ENCODE measurements at places on chromosomes 16 and 17. TPM values are rescaled to one million over a fixed set of nuclear protein-coding genes. Genes with fewer than 3 reads are reported as not detected.
A peak's percentile ranks its signal among the peaks of the same experiment; 100 is the strongest.

Gene ATP6V0D1
- total RNA-seq, result 59.9 TPM

Gene MEFV
- total RNA-seq, result 0.78 TPM

- DNase-seq, result no peak
These were observed 53.5 kb downstream of the MPHOSPH6 start for GRCh38 chr16:82116535-82116934.

DNA sequence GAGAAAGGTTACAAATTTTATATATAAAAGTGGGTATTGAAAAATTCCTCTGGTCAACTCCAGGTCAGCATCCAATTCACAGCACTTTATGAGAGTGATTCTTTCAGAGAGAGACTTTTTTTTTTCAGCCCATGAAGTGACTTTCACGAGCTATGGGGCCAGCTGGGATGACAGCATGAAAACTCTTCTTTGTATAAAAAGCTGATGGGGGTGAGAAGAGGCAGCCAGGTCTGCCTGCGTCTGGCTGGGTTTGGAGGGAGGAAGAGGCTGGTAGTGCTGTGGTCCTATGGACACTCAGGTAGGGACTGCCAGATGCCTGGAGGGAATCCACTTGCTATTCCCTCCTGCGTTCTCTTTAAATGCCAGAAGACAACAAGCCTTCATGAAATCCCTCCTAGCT lies 250.6 kb downstream of the UTP18 start:
- DNase-seq, result no peak

- peak; percentile 92 for DNase-seq
These were observed 14.0 kb downstream of the COPZ2 start for GRCh38 chr17:48023400-48024148.

DNA sequence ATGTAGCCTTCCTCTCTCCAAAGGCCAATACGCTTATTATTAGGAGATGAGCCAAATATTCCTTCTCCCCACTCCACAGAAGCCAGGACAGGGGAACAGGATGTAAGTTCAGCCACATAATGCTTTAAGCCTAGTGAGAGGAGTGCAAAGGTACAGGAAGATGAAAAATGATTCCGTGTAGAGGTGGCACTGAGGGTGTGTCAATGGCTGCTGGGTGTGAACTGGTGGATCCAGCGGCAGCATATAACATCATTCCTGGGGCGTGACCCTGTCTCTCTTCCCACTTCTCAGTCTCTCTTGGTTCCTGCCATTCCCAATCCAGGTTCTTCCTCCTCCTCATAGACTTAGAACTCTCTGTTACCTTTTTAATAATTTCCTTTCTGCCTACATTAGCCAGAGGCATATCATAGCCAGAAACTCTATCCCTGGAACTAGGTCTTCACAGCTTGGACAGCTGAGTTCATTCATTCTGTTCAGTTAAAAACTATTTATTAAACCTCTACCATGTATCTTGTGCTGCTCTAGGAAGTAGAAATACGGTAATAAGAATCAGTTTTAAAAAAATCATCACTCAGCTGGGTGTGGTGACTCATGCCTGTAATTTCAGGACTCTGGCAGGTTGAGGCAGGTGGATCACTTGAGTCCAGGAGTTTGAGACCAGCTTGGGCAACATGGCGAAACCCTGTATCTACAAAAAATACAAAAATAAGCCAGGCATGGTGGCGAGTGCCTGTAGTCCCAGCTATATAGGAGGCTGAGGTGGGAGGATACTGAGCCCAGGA lies 58.0 kb upstream of the FAM20A start:
- no peak for DNase-seq
